Activated CD8-positive, alpha-beta memory T cell treated with anti-CD3 and anti-CD28 coated beads for 48 hours (primary cell): ENCODE measurements at places on chromosomes 13 and 19.

GRCh38 chr13:45368571-45368970 lies 27.6 kb upstream of the TPT1 start:
- no peak for DNase-seq

- DNase-seq, result no peak
These were observed 8.2 kb upstream of the SIGLEC14 start for GRCh38 chr19:51654783-51655182.

DNA sequence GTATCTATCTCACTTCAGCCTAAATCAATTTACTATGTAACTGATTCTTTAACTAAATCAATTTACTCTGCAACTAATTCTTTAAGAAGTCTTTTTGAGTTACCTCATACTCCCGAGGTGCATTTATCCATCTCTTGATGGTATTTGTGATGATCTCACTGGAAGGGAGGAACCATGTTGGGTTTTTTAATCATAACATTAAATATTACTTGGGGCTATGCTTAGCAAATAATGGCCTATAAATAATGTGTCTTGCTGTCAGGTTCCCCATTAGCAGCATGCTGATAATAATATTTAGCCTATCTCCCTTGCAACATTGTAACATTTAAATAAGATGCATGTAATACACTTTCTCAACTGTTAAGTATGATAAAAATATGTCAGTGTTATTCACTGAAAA lies 411.3 kb downstream of the SLITRK1 start:
- no peak for DNase-seq

DNA sequence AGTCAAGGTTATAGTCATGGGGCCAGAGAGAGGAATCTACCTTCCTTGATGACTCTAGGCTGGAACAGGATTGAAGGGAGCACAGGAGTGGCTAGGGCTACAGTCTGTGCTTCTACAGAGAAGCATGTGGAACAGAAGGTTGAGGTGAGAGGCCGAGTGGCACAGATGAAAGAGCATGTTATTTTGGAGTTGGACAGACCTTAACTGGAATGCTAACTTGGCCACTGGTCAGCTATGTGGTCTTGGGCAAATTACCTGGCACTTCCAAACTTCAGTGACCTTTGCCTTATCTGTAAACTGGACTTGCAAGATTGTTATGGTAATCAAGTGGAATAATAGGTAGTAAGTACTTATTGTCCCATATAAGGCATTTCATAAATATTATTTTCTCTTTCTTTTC lies 252.7 kb downstream of the KCNRG start:
- no peak for DNase-seq

DNA sequence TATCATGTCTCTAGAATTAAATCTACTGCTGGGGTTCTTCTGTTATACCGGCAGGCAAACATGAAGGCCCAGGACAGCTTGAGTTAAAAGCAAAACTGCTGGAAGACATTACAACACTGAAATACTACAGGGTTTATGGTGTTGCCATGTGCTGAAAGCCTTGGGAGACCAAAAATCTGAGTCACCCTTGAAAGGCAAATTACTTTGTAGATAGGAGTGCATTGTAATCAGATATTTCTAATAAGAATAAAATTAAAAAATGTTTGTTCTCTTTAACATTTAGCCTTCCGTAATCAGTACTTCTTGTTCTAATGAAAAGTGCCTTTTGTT lies 181.3 kb downstream of the PCDH9 start:
- no peak for DNase-seq

- no peak for DNase-seq
These were observed 1629.1 kb upstream of the PCDH20 start for GRCh38 chr13:63044589-63045313.

DNA sequence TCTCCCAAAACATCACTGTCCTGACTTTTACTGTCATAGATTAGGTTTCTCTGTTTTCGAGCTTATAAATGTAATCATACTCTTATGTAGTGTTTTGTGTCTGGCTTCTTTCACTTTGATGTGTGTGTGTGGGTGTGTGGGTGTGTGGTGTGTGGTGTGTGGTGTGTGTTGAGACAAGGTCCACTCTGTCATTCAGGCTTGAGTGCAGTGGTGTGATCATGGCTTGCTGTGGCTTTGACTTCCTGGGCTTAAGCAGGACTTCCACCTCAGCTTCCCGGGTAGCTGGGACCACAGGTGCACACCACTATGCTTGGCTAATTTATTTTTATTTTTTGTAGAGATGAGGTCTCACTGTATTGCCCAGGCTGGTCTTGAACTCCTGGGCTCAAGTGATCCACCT lies 59.6 kb downstream of the PDS5B start:
- peak; percentile 17 for DNase-seq

DNA sequence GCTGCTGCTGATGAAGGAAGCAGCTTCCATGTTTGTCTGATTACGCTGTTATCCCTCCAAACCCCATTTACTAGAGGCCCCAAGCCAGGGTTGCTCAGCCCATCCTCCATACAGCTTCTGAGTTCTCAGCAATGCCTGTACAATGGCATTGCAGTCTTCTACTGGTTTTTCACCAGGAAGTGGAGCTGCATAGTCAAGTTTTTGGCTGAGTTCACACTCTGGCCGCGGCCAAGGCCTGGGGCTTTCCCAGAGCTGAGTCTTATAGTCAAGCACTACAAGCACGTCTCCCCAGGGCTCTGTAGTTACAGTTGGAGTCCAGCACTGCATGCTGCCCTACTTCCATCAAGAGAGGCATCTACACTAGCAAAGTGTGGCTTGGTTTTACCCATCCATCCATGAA lies 182.5 kb downstream of the POU4F1 start:
- DNase-seq, result no peak

DNA sequence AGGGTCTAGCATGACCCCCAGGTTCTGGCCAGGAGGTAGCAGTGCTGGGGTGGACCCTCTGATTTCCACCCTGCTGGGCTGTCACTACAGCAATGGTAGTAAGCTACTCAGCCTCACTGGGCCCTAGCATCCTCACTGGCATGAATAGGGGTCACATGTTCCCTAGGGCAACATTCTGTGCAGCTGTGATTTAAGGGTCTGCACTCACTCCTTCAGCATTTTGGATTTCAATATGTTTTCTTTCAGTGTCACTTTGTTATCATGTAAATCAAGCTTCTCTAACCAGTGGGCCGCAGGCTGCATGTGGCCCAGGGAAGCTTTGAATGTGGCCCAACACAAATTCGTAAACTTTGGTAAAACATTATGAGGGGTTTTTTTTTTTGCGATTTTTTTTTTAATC lies 57.8 kb downstream of the SPATA13 start:
- DNase-seq, result no peak

GRCh38 chr13:106173891-106174610 lies 361.4 kb downstream of the EFNB2 start:
- DNase-seq, result no peak

- DNase-seq, result no peak
These were observed 360.3 kb upstream of the ZNF507 start for GRCh38 chr19:31985001-31985605.

DNA sequence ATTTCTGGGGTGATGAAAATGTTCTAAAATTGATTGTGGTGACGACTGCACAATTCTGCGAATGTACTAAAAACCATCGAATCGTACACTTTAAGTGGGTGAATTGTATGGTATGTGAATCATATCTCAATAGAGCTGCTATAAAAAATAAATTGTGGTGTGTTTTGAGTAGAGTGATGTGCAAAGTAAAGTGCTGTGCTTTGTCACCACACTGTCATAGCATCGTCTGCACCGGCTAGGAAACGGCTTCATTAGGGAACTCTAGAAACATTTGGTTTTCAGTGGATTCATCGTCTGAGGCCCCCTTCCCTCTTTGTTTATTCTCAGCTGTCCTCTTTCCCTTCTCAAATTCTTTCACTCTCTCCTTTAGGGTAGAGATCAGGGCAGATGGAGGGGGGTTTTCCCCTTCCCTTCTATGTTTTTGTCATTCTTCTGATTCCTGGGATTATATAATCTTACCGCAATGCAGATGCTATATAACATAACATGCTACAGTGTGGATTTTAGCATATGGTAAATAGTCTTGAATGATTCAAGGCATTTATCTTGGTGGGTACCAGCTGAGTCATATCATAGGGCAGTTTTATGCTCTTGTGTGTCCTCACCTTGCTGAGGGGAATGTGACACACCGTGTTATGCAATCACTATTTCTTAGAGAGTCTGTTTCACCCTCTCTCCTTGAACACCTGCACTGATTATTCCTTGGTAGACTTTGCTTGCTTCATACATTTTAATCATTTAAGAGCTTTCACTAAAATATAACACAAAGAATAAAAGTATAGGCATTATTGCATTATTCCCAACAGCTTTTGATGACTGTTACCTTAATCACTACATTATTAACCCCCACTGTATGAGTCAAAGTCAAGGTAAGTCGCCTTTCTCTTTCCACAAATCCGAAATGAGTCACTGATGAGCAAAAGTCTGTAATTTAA lies 239.4 kb downstream of the DCLK1 start:
- no peak for DNase-seq

DNA sequence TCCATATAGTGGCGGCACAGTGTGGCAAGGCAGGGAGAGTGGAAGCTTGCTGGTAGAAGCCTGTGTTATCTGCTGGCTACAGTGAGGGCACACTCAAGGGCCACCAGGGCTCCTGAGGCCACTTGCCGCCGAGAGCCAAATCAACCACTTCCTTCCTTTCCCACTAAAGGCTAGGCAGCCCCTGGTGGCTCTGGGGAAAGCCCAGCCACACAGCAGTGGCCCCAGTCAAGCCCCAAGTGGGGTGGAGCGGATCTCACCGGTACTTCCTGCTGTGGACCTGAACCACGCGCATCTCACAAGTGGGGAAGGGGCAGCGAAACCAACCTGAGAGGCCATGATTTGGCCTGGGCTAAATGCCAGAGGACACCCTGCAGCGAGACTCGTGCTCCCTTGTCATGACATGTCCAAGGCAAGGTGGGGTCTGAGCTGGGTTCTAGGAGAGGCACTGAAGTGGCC lies 21.9 kb upstream of the SLC35E1 start:
- no peak for DNase-seq

DNA sequence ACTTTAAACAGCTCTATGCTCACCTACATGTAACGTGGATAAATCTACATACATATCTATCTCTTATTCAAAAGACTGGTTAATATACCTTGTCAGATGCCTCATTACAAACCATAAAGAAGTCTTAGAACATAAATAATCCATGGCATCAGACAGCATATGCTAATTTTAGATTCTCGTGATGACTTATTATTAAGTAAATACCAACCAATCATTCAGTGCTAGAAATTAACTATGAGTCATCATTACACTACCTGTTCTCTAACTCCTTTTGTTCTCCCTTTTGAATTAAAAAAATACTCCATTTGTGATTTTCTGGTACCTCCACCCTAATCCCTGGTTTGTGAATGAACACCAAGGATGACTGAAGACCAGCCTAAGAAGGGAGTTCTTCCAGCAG lies 754.3 kb upstream of the ARGLU1 start:
- no peak for DNase-seq

DNA sequence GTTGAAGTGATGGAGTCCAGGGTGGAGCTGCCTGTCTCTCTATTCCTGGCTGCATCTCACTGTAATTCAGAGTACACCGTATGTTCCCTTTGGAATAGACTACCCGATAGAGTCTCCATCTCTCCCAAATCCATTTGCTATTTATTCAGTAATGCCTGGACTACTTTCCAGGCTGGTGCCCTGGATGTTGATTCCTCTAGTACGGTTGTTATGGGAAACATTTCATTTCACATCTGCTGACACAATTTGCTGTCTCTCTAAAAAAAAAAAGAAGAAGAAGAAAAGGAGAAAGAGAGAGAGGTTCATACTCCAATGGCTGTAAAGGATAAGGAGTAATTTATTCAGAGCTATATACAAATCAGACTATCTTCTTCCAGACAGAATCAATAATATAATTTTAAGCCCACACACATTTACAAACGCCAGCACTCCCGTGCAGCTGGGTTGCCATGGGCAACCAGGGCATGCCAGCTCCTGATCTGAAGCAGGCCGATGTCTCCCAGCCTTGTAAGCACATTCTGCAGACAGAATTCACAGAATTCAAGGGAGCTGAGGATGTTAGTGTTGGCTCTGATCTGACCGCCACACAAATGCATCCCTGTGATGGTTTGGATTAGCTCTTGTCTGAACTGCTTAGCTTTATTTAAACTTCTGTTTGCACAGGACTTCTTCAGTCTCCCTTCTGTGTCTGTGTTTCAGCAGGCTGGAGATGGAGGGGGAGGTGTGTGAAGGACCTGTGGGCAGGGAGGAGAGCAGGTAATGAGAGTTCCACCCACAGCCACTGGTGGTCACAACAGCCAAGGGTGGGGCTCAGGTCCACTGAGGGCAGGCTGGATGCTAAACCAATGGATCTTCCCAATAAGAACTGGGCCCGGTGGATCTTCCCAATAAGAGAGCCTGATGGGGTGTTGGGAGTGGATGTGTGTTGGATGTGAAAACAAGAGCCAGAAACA lies 66.0 kb downstream of the TEX26 start:
- DNase-seq, result no peak

- DNase-seq, result no peak
These were observed 967.0 kb downstream of the UQCRFS1 start for GRCh38 chr19:28245937-28246336.

GRCh38 chr19:46014941-46015686 lies 7.7 kb downstream of the PGLYRP1 start:
- no peak for DNase-seq

- DNase-seq, result no peak
These were observed 55.1 kb downstream of the RXFP2 start for GRCh38 chr13:31794452-31794851.

GRCh38 chr13:80475718-80476117 lies 134.8 kb upstream of the SPRY2 start:
- DNase-seq, result no peak
